ENCODE measurements at places on chromosomes 4 and X.
A peak's percentile ranks its signal among the peaks of the same experiment; 100 is the strongest.

- no peak for DNase-seq
These were observed 165.3 kb upstream of the FTHL17 start for GRCh38 chrX:31237189-31237588.

- no peak for DNase-seq
These were observed 49.9 kb upstream of the SCRG1 start for GRCh38 chr4:173448608-173449379.

DNA sequence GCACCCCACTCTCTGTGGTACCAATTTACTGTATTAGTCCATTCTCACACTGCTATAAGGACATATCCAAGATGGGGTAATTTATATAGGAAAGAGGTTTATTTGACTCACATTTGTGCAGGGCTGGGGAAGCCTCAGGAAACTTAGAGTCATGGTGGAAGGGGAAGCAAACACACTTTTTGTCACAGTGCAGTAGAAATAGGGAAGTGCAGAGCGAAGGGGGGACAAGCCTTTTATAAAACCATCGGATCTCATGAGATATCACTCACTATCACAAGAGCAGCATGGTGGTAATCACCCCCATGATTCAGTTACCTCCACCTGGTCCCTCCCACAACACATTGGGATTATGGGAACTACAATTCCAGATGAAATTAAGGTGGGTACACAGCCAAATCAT, 766.9 kb upstream of the PCDH10 start:
- no peak for DNase-seq

GRCh38 chr4:73434311-73434710, 1.7 kb upstream of the AFP start:
- DNase-seq: no peak

- no peak for DNase-seq
These were observed 136.5 kb upstream of the CPEB2 start for GRCh38 chr4:14865804-14866203.

GRCh38 chr4:2942037-2942531, 21.1 kb downstream of the NOP14 start:
- DNase-seq: no peak

GRCh38 chr4:15352524-15352923, 75.3 kb upstream of the C1QTNF7 start:
- DNase-seq: no peak

GRCh38 chr4:154625971-154626370, 13.5 kb upstream of the FGG start:
- no peak for DNase-seq

- no peak for DNase-seq
These were observed 427 bp downstream of the LAMTOR3 start for GRCh38 chr4:99893839-99894160.

DNA sequence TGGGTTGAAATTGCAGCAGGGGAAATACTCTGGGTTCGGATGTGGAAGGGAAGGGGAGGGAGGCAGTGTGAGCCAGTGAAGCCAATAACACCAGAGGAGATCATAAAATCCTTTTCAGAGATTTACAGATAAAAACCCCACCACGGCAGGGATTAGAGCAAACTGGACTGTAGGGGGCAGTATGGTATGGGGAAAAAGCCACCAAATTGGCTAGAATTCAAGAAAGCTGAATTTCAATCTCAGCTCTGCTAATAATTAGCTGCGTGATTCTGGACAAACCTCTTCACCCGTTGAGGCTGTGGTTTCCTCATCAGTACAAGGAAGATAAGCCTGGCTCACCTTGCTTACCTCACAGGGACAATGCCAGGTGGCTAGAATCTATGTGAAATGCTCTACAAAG, 108.1 kb downstream of the ATG4A start:
- no peak for DNase-seq

DNA sequence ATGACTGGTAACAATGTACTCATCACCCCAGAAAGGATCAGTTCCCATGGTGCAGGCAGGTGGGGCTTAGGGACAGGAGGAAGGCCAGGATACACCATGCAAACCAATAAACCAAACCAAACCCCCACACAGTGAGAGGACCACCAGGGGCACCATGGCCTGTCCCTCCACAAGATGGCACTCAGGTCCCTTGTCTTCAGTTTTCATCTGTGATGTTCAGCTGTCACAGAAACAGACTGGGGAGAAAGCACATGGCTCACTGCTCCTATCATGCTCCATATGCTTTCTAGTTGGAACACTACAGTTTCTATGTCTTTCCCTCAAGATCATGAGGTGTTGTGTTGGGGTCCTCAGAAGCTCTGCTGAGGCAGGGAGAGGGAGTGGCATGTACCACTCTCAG, 10.1 kb downstream of the HS3ST1 start:
- no peak for DNase-seq

GRCh38 chr4:170083541-170083940, 6.2 kb downstream of the AADAT start:
- no peak for DNase-seq

DNA sequence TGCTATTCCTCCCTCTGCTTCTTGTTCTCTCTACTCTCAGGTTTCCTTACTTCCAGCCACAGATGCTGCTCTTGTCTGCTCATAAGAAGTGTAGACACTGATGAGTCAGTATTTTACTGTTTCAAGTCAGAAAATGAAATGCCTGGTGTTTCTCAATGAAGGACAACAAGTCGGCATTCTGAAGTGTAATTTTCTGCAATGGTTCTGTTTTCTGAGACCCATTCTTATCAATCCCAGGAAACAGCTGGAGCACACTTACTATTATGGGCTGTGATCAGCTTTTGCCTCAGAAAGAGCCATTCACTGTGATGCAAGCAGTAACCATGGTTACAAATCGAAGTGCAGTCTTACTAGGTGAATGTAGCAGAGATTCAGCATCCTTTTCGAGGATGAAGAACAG, 42.0 kb downstream of the SLC4A4 start:
- no peak for DNase-seq

DNA sequence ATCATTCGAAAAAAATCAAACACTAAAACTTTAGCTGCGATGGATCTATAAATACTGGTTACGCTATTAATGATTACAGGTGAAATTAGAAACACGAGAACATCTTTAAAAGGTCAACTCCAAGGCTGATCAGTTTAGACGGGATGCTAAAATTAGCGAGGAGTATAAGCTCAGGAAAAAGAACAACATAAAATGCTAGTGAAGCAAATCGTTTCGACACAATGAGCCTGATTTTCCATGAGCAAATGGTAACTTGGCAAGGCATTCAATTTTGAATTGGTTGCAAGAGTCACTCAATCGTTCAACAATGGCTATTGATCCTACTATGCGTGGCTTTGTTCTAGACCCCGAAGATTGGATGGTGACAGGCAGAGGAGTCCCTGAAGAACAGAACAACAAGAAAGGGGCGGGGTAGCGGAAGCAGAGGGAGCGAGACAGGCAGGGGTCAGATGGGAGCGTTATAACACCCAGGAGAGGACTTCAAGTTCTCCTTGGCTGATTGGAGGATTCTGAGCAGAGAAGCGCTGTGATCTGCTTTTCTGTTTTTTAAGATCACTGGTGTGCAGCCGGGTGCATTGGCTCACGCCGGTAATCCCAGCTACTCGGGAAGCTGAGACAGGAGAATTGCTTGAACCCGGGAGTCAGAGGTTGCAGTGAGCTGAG, 146.5 kb downstream of the RBM47 start:
- DNase-seq: no peak

- no peak for DNase-seq
These were observed 81.9 kb upstream of the QRFPR start for GRCh38 chr4:121462660-121463261.

DNA sequence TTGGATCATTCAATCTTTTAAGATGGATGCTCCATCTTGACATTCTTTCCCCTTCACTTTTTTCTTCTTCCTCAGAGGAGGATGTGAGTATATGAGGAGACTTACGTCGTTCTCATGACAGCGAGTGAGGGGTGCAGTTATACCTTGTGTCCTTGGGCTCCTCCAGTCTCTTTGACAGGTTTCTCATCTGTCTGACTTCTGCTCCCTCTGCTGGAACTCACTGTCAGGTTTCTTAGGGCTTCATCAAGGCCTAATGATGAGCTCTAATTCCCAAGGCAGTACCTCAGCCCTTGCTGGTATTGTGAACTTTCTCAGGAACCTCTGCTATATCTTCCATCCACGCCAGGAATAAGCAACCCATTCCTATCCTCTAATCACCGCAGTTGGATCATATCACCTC, 237.8 kb upstream of the ADGRL3 start:
- no peak for DNase-seq

DNA sequence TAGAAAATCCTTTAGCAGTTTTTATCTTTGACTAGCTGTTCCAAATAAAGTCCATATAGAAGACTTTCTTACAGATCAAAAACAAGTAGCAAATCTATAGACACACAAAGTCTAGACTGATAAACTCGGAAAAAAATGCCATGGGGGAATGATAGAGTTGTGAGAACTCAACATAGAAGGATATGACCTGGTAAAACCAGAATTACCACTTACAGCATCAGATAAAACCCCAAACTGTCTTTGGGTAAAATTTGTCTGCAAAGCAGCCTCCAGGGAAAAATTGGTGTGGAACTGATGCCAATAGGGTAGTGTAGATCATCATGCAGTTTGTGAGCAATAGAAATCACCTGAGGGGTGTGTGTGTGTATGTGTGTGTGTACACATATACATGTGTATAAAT, 579.1 kb downstream of the SPOCK3 start:
- no peak for DNase-seq

DNA sequence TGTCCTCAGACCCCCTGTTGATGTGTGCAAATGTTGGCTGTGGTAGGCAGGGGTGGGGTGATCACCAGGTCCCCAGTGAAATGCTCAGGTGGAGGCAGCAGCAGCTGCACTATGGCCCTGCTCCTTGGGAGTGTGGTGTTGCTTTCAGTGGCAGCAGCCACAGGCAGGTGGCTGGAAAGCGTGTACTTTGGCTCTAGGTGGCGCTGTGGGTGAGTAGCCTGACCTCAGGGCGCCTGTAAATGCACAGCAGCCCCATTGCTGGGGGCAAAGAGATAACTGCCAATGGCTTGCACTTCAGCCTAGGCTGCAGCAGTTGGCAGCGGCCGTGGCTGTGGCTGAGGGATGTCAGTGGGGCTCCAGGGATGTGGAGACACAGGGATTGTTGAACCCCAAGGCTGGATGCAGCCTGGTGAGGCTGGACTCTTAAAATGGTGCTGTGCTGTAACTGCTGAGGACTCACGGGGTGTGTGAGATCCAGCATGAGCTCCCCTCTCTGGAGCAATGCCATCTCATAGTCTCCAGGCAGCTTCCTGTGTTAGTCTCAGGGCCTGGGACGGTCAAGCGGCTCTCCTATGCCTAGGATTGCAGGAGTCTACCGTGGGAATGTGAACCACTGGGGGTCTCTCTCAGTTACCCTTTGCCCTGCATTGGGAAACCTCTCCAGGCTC, 421.7 kb upstream of the HTR2C start:
- no peak for DNase-seq

DNA sequence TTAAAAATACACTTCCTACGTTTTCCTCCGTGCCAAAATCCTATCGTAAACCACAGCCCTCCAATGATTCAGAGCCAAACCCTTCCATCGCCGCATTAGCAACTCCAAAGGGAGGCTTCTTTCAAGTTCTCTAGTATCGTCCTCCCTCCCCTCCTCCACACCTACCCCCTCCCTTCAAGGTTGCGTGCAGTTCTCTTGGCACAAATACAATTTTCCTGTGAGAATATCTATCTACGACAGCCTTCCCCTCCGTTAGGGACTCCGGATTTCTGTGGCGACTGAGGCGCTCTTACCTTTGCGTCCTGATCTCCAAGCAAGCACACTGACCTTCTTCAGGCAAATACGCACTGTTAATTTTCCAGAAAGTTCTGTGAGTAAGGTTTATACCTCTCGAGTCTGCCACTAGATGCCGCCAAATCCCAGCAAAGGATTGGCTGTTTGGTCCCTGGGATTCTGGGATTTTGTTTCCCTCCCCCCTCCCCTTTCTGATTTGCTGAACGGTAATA, 1.2 kb upstream of the MORF4L2 start:
- DNase-seq: peak; percentile 1
